ENCODE measurements at places on chromosomes 16 and 17. TPM values are rescaled to one million over a fixed set of nuclear protein-coding genes. Genes with fewer than 3 reads are reported as not detected.

Gene ENPP7
- total RNA-seq, result not detected

DNA sequence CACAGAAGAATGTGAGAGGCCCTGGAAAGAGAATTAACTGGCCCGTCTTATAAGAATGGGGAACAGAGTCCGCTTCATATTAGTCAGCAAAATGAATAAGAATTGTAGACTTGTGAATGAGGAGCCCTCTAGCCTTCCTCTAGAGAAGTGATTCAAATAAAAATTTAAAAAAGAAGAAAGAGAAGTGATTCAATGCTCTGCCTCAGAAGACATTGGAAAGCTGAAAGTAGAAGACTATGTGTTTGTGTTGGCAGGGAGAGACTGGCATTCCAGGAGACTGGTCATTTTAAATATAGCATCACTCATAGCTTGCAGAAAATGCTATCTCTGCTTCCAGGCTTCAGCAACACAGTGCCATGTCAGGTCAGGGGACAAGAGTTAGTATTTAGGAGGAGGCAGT is 190.6 kb upstream of the HS3ST3A1 start:
- no peak for DNase-seq

- peak; percentile 85 for DNase-seq
These were observed at the start of gene COPZ2 for GRCh38 chr17:48037036-48037837. COPZ2 (minus strand) TSS chr17:48037797; CDS start chr17:48037777, 20 bp downstream.

GRCh38 chr16:48076455-48077012 is 79.3 kb downstream of the ABCC12 start:
- no peak for DNase-seq

DNA sequence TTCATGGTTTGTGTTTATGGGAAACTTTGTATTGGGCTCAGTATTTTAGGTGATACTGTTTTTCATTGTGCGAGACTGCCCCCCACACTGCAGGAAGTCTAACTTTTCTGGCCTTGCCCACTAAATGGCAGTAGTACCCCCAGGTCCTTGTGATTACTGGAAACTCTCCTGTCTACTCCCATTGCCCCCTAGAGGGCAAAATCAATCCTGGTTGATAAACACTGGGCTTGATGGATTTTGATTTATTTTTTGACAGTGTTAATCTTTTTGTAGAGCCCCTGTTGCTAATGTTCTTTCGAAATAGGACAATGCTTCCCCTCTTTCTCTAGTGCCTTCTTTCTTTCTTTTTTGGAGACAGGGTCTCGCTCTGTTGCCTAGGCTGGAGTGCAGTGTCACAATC is 15.5 kb downstream of the METTL9 start:
- DNase-seq, result no peak

DNA sequence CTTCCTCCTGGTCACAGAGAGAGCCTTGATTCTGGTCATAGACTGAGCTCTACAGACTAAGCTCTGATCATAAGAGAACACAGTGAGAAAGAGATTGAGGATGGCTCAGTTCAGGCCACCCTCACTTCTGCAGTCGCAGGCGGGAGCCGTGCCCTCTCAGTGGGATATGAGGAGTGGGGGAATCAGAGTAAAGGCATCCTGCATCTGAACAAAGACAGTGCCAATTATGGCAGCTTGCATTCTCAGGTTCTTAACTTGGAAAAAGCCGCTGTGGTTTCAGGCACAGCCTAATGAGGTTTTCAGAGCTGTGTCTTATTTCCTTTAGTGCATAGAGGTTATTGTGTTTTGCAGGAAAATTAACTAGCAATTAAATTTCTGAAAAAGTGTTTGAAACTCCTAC is 134.4 kb upstream of the NLRP1 start:
- DNase-seq, result no peak

- no peak for DNase-seq
These were observed 71.1 kb upstream of the MTMR4 start for GRCh38 chr17:58585554-58585953.

DNA sequence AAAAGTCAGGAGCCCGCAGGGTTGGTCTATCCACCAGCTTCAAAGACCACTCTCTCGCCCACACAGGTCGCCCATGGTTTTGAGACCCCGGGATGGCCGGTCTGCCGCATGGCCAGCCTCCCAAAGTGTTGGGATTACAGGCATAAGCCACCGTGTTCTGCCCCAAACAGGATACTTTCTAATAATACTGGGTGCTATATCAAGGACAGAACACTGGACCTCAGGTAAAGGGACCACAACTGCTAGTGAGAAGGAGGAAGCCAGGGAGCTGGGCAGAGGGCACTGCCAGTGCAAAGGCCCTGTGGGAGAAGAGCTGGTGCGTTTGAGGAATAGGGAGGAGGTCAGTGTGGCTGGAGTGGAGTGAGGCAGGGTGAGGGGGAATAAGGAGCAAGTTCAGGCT is 34.1 kb downstream of the IL21R start:
- no peak for DNase-seq

DNA sequence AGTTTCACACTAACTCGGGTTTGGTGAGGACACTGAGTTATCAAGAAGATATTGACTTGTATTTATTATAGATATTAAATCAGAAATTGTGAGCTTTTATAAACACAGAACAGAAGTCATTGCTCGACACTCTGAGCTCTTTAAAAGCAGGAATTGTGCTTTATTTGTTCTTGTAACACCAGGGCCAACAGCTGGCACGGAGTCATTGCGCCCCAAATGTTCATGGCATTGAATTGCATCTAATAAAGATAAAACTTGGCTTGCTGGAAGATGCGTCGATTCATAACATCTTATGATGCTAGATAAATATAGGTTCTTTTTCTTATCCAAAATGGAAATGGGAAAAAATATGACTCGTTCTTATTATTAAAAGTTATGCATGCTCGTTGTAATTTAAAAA is 11.8 kb upstream of the MLYCD start:
- DNase-seq, result no peak

- DNase-seq, result no peak
These were observed 6.1 kb upstream of the TBX2 start for GRCh38 chr17:61393550-61393903.

Gene PTX4
- not detected for total RNA-seq

DNA sequence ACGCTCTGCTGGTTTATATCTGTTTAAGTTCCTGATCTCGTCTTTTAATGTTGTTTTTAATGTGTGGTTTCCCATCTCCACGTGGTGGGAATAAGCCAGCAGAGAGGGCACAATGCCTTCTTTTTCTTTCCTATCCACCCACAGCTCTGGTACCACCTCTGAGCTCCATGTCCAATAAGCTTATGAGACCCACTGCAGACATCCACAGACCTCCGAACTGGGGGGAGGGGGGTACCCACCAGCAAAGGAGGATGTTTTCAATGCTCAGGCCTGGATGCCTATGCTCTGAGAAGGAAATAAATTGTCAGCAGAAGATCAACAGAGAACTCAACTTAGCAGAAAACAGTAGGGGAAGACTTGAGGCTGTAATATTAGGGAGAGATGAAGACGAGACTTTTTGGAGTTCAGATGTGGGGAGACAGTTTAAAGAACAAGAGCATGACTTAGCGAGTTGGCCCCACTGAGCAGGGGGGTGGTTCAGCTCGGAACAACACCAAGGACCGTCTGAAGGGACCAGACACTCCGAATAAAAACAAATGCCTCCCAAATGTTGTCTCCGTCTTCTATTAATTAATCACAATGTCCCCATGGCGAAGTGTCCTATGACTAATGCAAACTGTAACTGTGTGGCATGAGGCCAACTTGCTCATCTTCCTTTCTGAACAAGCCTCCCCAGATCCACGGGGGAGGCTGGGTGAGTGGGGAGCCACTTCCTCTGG is 62.7 kb downstream of the GAS7 start:
- DNase-seq, result peak; percentile 44

GRCh38 chr16:67847064-67847861 is at the start of gene CENPT:
CENPT (minus strand) TSS chr16:67847693; CDS start chr16:67833859, 13,834 bp downstream.
- peak; percentile 84 for DNase-seq

DNA sequence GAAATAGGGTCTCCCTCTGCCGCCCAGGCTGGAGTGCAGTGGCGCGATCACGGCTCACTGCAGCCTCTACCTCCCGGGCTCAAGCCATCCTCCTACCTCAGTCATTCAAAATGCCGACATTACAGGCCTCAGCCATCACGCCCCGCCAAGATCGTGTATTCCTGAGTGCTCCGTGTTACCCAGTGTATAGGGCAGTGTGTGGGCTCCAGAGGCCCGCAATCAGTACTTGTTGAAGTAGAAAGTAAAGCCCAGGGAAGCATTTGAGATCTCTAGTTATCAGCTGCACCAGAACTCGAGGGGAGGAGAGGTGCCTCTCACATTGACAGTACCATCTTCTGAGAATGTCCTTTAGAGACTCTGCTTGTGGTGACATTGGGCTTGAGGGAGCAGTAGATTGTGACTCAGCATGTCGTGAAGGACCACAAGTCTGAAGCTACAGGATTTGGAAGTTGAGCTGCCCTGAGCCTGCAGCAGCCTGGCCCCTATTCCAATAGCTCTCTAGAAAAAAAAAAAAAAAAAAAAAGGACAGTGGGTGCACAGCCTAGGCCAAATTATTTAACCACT is 1.1 kb upstream of the PRPSAP1 start:
- DNase-seq, result no peak

DNA sequence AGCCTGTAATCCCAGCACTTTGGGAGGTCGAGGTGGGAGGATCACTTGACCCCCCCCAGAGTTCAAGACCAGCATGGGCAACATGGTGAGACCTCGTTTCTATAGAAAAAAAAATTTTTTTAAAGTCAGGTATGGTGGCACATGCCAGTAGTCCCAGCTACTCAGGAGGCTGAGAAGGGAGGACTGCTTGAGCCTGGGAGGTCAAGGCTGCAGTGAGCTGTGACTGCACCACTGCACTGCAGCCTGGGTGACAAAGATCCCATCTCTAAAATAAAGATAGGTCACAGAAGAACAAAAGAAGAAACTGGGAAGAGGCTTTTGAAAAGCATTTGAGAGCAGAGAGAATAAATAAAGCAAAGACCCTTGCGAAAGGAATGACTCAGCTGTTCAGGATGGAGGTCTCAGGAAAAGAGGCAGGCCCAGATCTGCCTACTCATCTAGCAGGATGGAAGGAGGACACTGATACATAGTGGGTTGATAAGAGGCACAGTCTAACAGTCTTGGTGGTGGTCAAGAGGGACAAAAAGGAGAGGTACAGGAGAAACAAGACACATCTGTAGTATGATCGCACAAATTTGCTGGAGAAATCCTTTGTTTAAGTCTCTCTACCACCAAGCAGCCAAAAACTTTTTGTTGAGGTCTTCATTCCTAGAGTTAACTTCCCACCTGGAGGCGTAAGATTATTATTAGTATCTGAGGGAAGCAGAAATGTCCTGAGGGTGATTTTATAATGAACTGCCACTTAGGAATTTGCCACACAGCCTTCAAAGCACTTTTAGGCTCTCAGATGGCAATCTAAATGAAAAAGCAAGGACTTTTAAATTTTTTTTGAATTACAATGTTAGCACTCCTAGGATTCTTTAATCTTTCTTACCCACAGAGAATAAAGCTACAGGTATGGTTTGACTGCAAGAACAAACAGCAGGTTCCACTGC is 17.6 kb downstream of the ZSWIM7 start:
- no peak for DNase-seq

- DNase-seq, result no peak
These were observed 723.6 kb downstream of the WWOX start for GRCh38 chr16:78823027-78823426.

DNA sequence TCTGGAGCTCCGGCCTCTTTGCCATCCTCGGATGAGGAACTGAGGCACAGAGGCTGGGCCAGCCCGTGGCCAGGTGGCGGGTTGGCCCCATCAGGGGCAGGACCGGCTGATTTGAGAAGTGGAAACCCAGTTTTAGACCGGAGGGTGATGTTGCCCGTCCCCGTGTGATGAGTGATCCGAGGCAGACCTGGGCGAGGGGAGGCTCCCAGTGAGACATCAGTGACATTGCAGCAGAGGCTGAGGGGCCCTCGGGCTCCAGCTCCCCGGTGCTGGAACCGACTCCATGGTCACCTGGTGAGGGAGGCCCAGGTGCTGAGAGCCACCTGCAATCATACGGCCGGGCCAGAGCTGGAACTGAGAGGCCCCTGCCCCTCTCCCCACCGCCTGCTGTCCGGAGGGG is 26.9 kb upstream of the CACNA1H start:
- DNase-seq, result no peak

Gene TBC1D28
- not detected for total RNA-seq

DNA sequence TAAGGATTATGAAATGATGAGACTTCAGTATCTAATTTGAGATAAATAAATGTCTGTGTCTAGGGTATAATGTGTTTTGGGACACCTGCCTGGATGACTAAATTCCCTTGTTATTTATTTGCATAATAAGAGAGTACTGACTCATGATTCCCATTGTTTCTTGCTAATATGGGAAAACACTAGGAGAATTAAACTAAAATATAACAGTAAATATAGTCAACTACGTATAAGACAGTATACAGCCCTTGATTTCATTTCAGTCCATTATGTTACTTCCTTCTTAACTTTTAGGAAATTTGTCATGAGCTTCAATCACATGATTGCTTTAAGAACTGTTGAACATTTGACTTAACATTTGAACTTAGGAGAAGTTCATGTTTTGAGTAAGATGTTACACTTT is 62.4 kb downstream of the VMP1 start:
- DNase-seq, result no peak

Gene NUDT16L1
- total RNA-seq, result 51.7 TPM

Gene CHST5
- 0.07 TPM for total RNA-seq
